ENCODE measurements at places on chromosomes 2 and 18. TPM values are rescaled to one million over a fixed set of nuclear protein-coding genes. Genes with fewer than 3 reads are reported as not detected.

- no peak for DNase-seq
Measured at GRCh38 chr18:71832946-71833617, 711.1 kb downstream of the CBLN2 start.

DNA sequence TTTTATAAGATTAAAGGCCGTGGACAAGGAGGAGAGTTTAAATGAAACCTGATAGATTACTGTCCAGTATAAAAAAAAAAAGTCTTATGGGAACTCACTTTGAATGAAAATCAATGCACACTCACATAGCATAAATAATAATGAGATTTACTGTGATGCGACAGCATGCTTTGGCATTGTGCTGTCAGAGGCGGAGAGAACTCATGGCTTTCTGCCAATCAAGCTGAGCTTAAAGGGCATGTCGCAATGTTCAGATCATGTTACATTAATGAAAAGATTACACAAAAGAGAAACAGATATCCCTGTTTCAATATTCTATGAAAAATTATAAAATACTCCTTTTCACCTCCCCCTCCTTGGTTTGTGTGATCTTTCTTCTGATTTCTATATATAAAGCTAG lies 310.8 kb downstream of the ERBB4 start:
- DNase-seq: peak; percentile 63

Gene PLGLB2
- total RNA-seq: not detected

Gene ZNF892
- total RNA-seq: 1.2 TPM

GRCh38 chr2:180905002-180905401 lies 75.4 kb upstream of the UBE2E3 start:
- DNase-seq: no peak

- no peak for DNase-seq
Measured at GRCh38 chr2:224820283-224820991, 104.3 kb upstream of the CCDC195 start.

Gene TEKT4
- total RNA-seq: not detected

Gene ABHD3
- 13.4 TPM for total RNA-seq

DNA sequence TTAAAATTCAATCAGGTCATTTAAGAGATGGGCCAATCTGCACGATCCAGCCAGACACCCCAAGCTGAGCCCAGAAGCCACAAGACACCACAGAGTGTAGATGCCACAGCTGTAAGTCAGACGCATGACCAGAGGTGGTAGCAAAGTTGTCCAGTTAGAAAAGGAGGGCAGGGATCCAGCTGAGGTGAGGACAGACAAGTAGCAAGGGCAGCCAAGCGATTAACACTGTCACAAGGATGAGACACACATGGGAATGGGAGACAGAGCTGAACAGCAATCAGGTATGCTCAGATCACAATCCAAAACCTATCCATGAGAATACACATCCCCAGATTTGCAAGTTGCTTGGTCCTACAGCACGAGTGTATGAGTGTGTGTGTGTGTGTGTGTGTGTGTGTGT lies 143.4 kb upstream of the STK17B start:
- no peak for DNase-seq

GRCh38 chr2:145028101-145028920 lies 508.4 kb upstream of the ZEB2 start:
- no peak for DNase-seq

GRCh38 chr2:171523088-171524017 lies 1.1 kb downstream of the CYBRD1 start:
- peak; percentile 82 for DNase-seq

- no peak for DNase-seq
Measured at GRCh38 chr18:79962835-79963657, 1.4 kb upstream of the HSBP1L1 start.

Gene STAT4
- 0.89 TPM for total RNA-seq
